Chondrocyte (in vitro differentiated cells): ENCODE measurements at places on chromosomes 1 and 21. TPM values are rescaled to one million over a fixed set of nuclear protein-coding genes. Genes with fewer than 3 reads are reported as not detected.

LCE2B gene
- not detected in 3 replicates for total RNA-seq

- DNase-seq = no peak
Measured at GRCh38 chr1:63669151-63669961, 76.1 kb downstream of the PGM1 start.

DNA sequence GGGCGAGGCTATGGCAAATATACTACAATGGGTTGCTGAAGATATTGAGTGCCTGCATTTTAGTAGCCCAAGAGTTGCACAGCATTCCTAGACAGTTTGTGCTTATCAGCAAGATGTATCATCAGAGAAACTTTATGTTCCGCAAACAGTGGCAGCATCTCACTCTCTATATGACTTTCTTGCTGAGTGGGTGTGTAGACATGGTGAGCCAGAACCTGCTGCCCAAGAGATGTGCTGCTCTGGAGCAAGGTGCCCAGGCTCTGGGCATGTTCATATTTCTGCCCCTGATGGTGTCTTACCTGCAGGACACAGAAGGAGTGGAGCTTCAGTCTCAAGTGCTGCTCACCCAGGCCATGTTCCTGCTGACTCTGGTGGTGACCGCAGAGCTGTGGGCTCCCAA is 8.2 kb upstream of the RGSL1 start:
- DNase-seq = no peak

GRCh38 chr21:36955783-36956182 is 10.7 kb downstream of the HLCS start:
- DNase-seq = no peak

GRCh38 chr21:15752763-15753407 is 23.1 kb downstream of the USP25 start:
- DNase-seq = no peak

AMY1A gene
- total RNA-seq = not detected in 3 replicates

DNA sequence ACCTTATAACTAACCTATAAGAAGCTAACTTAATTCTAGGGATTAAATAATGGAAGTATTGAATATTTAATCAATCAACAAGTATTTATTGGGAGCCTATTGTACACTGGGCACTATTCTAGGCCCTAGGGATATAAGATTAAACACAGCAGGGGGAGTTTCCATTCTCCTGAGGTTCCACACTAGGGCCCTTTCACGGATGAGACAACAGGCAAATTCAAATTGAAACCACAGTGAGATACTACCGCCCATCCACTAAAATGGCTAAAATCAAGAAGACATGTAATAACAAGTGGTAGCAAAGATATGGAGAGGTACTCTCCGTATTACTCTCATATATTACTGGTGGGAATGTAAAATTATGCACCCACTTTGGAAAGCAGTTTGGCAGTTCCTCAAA is 674.4 kb downstream of the KIF26B start:
- DNase-seq = no peak

DNA sequence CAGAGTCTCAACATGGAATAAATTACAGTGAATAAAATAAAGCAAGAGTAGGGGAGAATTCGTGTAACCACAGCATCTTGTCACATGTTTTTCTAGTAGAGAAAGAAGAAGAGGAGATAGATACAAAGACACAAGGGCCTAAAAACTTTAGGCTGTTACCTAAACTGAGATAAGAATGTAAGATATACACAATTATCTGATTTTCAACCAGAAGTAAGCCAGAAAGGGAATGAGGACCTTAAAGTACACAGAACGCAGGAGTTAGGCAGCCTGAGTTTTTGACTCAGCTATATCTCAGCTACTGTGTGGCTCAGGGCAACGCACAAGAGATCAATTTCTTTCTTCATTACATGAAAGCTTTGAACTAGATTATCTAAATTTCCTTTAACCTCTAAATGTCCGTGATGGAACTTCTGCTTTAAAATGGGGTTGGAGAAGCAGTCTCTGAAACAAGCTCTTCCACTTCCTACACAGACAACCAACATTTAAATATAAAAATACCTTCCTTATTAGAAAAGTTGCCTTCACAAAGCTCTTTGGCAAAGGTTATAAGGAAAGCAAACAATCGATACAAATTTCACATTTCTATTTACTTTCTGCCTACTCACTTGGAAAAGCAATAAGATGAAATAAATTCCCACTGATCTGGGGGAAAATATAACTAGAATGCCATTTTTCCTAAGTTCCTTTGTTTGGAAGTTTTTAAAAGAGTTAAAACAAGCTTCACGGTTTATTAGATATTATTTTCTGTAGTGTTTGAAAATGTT is 5.2 kb upstream of the RGS13 start:
- DNase-seq = no peak

- DNase-seq = no peak
Measured at GRCh38 chr1:150596976-150597375, 17.6 kb upstream of the MCL1 start.

CYYR1 gene
- 1.3 to 4.1 TPM (median 1.5 TPM) in 3 replicates for total RNA-seq

DNA sequence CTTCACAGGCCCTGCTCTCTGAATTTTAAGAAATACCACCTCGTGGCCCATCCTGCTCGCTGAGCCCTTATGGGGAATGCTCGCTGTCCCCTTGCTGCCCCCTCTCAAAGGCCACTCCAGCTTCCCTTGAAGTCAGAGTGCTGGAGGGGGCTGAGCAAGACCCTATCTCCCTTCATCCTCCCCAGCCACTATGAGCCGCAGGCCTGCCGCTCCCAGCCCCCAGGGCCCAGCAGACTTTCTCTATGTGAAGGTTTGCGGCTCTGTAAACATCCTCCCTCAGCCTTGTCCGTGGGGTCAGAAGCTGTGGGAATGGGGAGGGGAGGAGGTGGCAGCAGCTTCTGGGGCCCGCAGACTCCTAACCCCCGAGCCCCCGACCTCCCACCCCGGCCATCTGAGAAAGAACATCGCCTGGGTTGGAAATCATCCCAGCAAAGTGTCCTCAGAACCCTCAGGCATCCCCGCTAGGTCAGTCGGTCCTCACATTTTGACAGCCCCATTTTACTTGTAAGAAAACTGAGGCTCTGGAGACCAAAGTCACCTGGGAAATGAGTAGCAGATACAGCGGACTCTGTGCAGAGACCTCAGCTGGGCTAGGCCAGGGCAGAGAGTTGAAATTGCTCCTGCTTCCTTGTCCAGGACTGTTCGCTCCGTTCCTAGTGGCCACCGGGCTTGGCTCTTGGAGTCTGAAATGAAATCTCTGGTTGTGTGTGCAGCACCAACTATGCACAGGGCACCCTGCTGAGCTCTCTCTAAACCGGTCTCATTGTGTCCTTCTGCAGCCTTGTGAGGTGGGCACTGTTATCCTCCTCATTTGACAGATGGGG is 4.4 kb downstream of the KCNQ4 start:
- DNase-seq = no peak

DNA sequence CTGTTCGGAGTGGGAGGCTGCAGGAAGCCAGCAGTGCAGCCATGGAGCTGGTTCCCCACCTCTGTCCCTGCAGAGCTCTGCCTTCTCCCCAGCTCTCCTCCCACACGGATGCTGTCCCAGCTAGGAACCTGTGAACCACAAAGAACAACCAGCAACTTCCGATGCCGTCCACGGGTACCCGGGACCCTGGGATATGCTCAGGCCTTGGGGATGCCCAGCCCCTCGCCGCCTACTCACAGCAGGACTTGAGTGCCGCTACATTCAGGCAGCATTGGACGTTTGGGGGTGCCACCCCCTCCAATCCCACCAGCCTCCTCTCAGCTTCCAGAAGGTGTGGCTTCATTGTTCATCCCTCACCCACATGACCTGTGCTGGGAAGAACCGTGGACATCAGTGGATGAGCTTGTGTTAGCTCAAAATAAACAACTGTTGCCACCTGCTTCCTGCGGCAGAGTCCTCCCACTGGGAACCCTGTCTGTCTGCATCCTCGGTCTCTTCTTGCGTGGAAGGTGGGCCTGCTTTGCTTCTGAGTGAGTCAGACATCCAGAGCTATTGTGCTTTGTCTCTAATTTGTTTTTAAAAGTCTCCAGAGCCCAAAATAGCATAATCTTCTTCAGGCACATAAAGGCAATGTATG is 20.1 kb upstream of the AJAP1 start:
- DNase-seq = no peak

DNA sequence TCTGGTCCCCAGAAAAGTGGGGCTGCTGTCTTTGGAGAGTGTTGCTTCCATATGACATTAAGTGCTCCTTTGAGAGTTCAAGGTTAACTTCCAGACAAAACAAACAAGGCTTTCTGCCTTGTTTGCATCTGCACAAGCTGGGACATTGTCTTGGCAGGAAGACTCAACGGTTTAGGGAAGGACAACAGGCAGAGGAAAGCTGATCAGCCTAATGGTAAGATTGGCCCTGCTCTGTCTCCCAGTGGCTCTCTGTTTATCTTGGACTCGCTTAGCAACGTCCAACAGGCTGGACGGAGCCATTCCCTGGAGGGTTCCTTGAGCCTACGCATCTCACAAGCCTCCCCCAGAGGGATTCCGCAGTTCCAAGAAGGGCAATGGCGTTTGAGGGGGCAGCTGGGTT is 62.2 kb upstream of the SLC44A3 start:
- no peak for DNase-seq

- no peak for DNase-seq
Measured at GRCh38 chr21:29033301-29033700, 8.8 kb downstream of the USP16 start.

KCNN3 gene
- 0.92 to 1.8 TPM (median 1.5 TPM) in 3 replicates for total RNA-seq

DNA sequence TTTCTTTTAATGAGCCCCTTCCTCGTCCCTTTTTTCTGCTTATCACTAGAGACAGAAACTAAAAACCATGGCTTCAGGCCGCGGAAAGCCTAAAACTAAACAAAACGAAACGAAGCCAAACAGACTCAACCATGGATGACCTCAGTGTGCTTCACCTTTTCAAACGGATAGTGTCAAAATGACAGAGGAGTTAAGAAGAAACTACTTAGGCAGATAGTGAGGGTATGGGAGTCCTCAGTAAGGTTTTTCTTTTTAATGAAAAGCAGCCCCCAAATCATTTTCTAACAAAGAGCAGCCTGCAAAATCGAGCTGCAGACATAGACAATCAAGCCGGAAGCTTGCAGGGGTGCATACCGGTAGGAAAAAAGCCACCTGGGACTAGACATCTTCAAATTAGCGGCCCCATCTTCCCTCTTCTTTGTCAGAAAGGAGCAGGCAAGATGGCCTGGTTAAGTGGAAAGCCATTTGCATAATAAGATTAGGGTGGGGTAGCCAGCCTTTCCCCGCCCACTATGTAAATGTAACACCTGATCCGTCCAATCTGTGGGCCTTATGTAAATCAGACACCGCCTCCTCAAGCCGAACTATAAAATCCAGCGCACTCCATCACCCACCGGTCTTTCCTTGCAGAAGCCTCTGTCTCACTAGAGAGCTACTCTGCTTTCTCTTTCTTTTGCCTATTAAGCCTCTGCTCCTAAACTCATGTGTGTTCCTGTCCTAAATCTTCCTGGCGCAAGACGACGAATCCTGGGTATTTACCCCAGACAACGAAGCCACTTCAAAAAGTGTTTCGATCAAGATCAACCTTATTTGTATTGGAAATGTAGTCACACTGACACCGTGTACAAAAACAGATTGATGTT is 6.2 kb upstream of the ERO1B start:
- no peak for DNase-seq
